Panc1 (cell line): ENCODE measurements at places on chromosomes 2 and 18.

GRCh38 chr18:23094411-23095190 is 40.7 kb upstream of the CABLES1 start:
- H3K36me3 ChIP-seq: no peaks in the 10 kb centered on the region
- H3K4me1 ChIP-seq: peaks cover 12% of the 10 kb centered on the region
- H3K27ac ChIP-seq: peak overlapping the region; percentile 42
- DNase-seq: no peak
- H3K27me3 ChIP-seq: no peaks in the 10 kb centered on the region

DNA sequence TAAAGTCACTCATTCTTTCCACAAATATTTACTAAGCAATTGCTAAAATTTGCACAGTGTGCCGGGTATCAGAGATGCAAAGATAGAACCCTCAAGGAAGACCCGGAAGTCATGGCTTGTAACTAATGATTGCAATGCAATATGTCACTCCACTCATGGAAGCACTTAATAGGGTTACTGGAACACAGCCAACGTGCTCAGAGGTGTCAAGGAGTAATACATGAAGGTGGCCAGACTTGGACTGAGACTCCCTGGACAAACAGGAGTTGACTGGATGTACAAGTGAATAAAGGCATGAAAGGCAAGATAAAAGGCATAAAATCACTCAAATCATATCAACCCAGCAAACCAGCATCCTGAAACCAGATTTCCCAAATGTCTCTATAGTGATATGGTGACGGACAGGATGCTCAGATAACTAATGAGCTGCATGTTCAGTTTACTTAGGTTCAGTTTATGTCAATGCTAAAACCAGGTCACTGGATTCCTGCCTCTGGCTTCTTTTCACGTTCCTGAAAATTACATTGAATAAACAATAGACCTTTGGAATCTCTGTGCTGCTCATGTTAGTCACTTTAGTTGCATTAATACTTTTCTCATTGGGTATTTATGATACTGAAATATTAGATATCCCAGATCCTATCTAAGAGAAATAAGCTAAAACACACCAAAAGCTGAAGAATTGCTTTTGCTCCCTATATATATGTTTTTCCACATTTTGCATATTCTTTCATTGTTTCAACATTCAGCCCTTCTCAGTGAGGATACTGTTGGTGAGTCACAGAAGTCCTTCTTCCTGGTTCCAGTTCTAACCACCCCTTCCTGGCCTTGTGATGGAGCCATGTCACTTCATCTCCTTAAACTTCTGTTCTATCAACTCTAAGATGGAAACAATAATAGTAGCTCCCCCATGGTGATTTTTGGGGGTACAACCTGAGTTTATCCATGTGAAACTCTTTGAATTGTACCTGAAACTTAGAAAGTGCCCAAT is 688.9 kb upstream of the ID2 start:
- DNase-seq: no peak
- H3K36me3 ChIP-seq: no peaks in the 10 kb centered on the region
- no peak overlapping the region for H3K27ac ChIP-seq

GRCh38 chr2:76640905-76641304 is 881.3 kb downstream of the LRRTM4 start:
- DNase-seq: no peak
- no peaks in the 10 kb centered on the region for H3K4me1 ChIP-seq
- H3K27me3 ChIP-seq: no peaks in the 10 kb centered on the region

- H3K27ac ChIP-seq: no peak overlapping the region
- DNase-seq: no peak
- H3K36me3 ChIP-seq: no peaks in the 10 kb centered on the region
These were observed 3.9 kb upstream of the IL1R2 start for GRCh38 chr2:101987832-101988231.

DNA sequence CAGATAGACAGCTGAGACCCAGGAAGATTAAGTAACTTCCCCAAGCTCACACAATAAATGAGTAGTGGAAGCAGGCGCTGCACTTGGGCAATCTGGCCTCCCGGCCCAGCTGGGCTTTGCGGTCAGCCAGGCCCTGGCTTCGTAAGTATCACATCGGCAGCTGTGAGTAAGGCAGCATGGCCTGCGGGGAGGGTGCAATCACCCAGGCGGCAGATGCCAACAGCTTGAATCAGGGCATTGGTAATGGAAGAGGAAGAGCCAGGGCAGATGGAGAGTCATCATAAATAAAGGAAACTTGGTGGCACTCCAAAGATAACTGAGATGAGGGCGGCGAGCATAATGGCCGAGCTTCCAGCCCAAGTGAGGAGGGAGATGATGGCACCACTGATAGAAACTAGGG is 217.9 kb upstream of the PID1 start:
- no peaks in the 10 kb centered on the region for H3K36me3 ChIP-seq
- peak; percentile 28 for DNase-seq
- no peaks in the 10 kb centered on the region for H3K27me3 ChIP-seq
- H3K27ac ChIP-seq: no peak overlapping the region

DNA sequence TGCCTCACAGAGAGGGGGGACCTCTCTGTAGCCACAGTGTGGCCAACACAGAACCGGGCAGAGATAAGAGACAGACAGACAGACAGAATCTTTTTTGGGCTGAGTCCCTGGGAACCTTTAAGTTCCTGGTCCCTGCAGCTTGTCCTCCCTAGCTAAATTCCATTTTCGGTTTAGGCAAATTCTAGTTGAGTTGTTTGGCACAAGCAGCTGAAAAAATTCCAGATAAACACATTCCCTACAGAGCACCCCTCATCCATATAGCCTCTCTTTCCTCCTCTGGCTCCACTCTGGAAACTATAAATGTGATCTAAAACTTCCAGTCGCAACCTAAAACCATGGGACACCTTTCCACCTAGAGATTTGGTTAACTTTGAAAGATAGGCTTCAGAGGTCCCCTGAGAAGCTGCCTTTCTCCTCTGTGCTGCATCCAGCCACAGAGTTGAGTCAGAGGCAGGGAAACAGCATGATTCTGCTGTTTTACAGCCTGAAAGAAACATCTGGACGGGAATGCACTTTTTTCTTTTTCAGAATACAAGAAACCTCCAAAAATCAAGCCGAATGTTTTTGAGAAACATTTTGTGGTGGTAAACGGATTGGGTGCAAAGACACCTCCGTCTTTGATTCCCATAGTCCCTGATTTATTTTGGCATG is 30.9 kb downstream of the SLC4A3 start:
- no peaks in the 10 kb centered on the region for H3K36me3 ChIP-seq
- H3K27ac ChIP-seq: no peak overlapping the region
- H3K4me3 ChIP-seq: no peak overlapping the region

DNA sequence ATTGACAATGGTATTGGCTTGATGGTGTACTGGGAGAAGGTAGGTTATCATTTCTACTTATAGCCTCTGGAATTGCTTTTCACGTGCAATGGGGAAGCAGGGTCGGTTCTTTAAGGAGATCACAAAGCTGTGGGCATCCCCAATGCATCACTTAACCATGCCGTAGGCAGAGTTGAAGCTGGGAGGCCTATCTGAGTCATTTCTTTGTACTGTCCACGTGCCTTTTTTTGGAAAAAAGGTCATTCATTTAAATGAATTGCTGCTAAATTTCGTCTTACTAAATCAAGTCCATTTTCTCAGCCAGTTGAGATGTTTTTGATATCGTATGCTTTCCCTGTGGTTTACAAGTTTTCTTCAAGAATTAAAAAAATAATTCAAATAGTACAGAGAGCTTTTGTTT is 17.2 kb upstream of the GYPC start:
- H3K36me3 ChIP-seq: no peaks in the 10 kb centered on the region
- H3K4me3 ChIP-seq: no peak overlapping the region
- no peak for DNase-seq
- H3K4me1 ChIP-seq: no peaks in the 10 kb centered on the region

- H3K27me3 ChIP-seq: no peaks in the 10 kb centered on the region
- H3K27ac ChIP-seq: no peak overlapping the region
- H3K4me3 ChIP-seq: no peak overlapping the region
- no peaks in the 10 kb centered on the region for H3K4me1 ChIP-seq
These were observed 13.7 kb downstream of the SESTD1 start for GRCh38 chr2:179250848-179251504.

GRCh38 chr2:216015722-216016464 is 2.5 kb upstream of the MREG start:
- DNase-seq: no peak
- no peaks in the 10 kb centered on the region for H3K27me3 ChIP-seq
- H3K36me3 ChIP-seq: no peaks in the 10 kb centered on the region; the same call in 1 of the 2 replicates
- H3K27ac ChIP-seq: no peak overlapping the region
- H3K4me1 ChIP-seq: peaks cover 16% of the 10 kb centered on the region
- H3K4me3 ChIP-seq: no peak overlapping the region

GRCh38 chr18:5628512-5629255 is 84.9 kb upstream of the EPB41L3 start:
- peaks cover 15% of the 10 kb centered on the region for H3K27me3 ChIP-seq
- DNase-seq: no peak
- H3K4me3 ChIP-seq: peak overlapping the region; percentile 25
- H3K27ac ChIP-seq: no peak overlapping the region
- no peaks in the 10 kb centered on the region for H3K36me3 ChIP-seq
- no peaks in the 10 kb centered on the region for H3K4me1 ChIP-seq

DNA sequence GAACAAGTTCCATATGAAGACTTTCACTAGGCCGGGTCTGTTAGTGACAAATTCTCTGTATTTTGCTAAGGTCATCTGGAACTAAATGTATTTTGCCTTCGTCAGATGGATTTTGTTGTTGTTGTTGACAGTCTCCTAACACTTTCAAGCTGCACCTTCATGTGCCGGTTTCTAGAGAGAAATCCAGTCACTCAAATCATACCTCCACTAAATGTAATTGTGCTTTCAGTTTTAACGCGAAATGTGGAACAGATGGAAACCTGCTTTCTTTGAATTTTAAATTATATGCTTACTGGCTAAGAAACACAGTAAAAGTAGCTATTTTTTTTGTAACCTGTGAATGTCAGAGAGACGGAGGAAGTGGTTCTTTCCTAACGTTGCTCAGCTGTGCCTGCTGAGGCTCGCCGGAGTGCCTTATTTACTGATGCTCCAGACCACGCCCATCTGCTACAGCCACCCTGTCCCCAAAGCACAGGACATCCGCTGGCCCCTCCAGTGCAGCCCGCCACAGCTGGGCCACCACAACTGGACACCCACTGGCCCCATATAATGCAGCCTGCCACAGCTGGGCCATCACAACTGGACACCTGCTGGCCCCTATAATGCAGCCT is 134.7 kb downstream of the PXDN start:
- H3K4me1 ChIP-seq: peaks cover 27% of the 10 kb centered on the region
- H3K36me3 ChIP-seq: no peaks in the 10 kb centered on the region
- H3K27ac ChIP-seq: peak overlapping the region; percentile 51
- H3K27me3 ChIP-seq: no peaks in the 10 kb centered on the region
- DNase-seq: no peak

- peaks cover 24% of the 10 kb centered on the region for H3K27me3 ChIP-seq
- no peaks in the 10 kb centered on the region for H3K36me3 ChIP-seq
- no peaks in the 10 kb centered on the region for H3K4me1 ChIP-seq
- DNase-seq: no peak
- H3K27ac ChIP-seq: no peak overlapping the region
- no peak overlapping the region for H3K4me3 ChIP-seq
These were observed 296.2 kb upstream of the SALL3 start for GRCh38 chr18:78683191-78684010.

DNA sequence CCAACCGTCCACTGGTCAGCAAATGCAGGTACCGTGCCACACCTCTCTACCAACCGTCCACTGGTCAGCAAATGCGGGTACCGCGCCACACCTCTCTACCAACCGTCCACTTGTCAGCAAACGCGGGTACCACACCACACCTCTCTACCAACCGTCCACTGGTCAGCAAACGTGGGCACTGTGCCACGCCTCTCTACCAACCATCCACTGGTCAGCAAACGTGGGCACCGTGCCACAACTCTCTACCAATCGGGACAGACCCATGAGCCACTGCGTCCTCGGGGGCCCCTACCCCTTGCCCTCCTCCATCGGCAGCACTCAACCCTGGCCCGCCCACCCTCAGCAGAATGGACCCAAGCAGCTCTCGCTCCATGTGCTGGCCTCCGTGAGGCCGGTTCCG is 226.4 kb upstream of the SALL3 start:
- H3K27ac ChIP-seq: no peak overlapping the region
- no peak for DNase-seq
- H3K36me3 ChIP-seq: no peaks in the 10 kb centered on the region
- no peak overlapping the region for H3K4me3 ChIP-seq
- no peaks in the 10 kb centered on the region for H3K4me1 ChIP-seq

DNA sequence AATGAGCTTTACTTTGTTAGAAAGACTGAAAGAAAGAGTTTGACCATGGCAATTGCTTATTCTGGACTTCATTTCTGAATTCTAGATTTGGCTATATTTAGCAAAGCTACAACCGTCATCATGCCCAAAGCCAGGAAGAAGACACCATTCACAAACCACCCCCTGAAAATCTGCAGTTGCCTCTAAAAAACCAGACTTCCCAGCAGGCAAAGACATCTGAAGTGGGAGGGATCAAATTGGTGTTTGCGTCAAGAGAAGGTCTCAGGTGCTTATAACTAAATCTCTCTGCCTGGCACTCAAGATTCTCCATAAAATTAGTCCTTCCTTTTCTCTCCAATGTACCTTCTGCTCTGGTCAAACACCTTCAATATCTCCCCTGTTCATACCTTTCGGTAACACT is 5.6 kb downstream of the AAK1 start:
- 0 out of 2 replicates have a peak, but pooled peaks cover 5% of the 10 kb centered on the region for H3K36me3 ChIP-seq
- H3K4me3 ChIP-seq: no peak overlapping the region
- H3K4me1 ChIP-seq: peaks cover 34% of the 10 kb centered on the region

GRCh38 chr18:13401404-13401803 is 182.8 kb downstream of the LDLRAD4 start:
- H3K4me1 ChIP-seq: no peaks in the 10 kb centered on the region
- H3K36me3 ChIP-seq: no peaks in the 10 kb centered on the region
- no peak overlapping the region for H3K27ac ChIP-seq

GRCh38 chr2:146893500-146894041 is 951.3 kb upstream of the ACVR2A start:
- H3K36me3 ChIP-seq: no peaks in the 10 kb centered on the region
- DNase-seq: no peak

GRCh38 chr18:77208964-77209363 is 40.7 kb upstream of the GALR1 start:
- no peaks in the 10 kb centered on the region for H3K27me3 ChIP-seq
- DNase-seq: no peak
- peak overlapping the region; percentile 27 for H3K4me3 ChIP-seq
- no peaks in the 10 kb centered on the region for H3K36me3 ChIP-seq

DNA sequence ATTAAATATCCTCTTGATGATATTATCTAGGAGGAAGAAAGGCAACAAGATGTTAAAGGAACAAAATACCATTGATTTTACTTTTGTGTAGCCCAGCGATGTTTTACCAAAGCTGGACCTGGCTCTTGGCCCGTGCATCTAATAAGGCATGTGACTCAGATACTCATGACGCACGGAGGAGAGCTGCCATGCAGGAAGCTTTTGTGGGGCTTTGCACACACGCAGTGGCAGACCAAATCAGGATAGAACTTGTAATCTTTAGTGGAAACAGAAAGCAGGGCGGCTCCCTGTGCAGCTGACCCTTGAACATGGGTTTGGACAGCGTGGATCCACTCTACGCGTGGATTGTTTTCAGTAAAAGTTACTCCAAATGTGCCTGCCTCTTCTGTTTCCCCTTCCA is 190.0 kb downstream of the NAPG start:
- no peaks in the 10 kb centered on the region for H3K4me1 ChIP-seq
- no peak for DNase-seq
- peaks cover 6% of the 10 kb centered on the region for H3K27me3 ChIP-seq
- H3K27ac ChIP-seq: no peak overlapping the region
- no peaks in the 10 kb centered on the region for H3K36me3 ChIP-seq
- no peak overlapping the region for H3K4me3 ChIP-seq

- no peak for DNase-seq
- no peaks in the 10 kb centered on the region for H3K27me3 ChIP-seq
- no peaks in the 10 kb centered on the region for H3K36me3 ChIP-seq
These were observed 7.1 kb downstream of the MREG start for GRCh38 chr2:216006164-216006663.

GRCh38 chr2:161613161-161613560 is 11.1 kb upstream of the SLC4A10 start:
- no peak overlapping the region for H3K27ac ChIP-seq
- H3K4me1 ChIP-seq: no peaks in the 10 kb centered on the region
- H3K27me3 ChIP-seq: no peaks in the 10 kb centered on the region
- no peaks in the 10 kb centered on the region for H3K36me3 ChIP-seq
- H3K4me3 ChIP-seq: no peak overlapping the region
- DNase-seq: no peak
